ENCODE measurements at places on chromosomes 12 and 14. TPM values are rescaled to one million over a fixed set of nuclear protein-coding genes. Genes with fewer than 3 reads are reported as not detected.

DNA sequence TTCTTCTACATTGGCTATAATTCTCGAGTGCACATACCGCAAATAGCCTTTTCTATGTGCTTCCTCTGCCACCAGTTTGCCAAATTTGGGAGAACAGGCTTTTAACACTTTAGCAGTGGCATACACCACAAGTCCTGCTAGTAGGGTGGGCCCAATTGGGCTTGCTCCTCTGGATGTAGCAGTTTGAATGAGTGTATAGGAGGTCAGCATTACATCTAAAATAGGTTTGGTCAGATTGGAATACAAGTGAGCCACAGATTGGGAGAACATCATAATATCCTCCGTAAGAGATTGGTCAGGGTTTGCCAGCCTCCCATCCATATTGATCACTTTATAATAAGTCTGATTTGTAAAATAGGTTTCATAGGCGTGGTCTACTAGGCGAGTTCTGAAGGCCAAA lies 902 bp downstream of the ABCD2 start:
- H3K36me3 ChIP-seq = no peaks in the 10 kb centered on the region
- peak overlapping the region; percentile 65 for H3K4me3 ChIP-seq
- no peaks in the 10 kb centered on the region for H3K4me1 ChIP-seq

- peak; percentile 50 for DNase-seq
- peaks cover 41% of the 10 kb centered on the region for H3K4me1 ChIP-seq
- H3K27ac ChIP-seq = no peak overlapping the region
- no peaks in the 10 kb centered on the region for H3K27me3 ChIP-seq
Measured at GRCh38 chr14:99574099-99574880, 29.7 kb downstream of the CCDC85C start.

- H3K4me1 ChIP-seq = peaks cover 5% of the 10 kb centered on the region
- no peak for DNase-seq
- H3K27ac ChIP-seq = no peak overlapping the region
- H3K4me3 ChIP-seq = no peak overlapping the region
- H3K27me3 ChIP-seq = no peaks in the 10 kb centered on the region
Measured at GRCh38 chr14:54739514-54739913, 163.1 kb downstream of the GCH1 start.

GRCh38 chr12:52200086-52200780 lies 8.4 kb upstream of the KRT80 start:
- no peaks in the 10 kb centered on the region for H3K27me3 ChIP-seq
- H3K36me3 ChIP-seq = no peaks in the 10 kb centered on the region
- H3K4me3 ChIP-seq = no peak overlapping the region
- no peak overlapping the region for H3K27ac ChIP-seq
- H3K4me1 ChIP-seq = peaks cover 17% of the 10 kb centered on the region

GRCh38 chr12:89927226-89927698 lies 218.6 kb upstream of the ATP2B1 start:
- no peaks in the 10 kb centered on the region for H3K4me1 ChIP-seq
- H3K4me3 ChIP-seq = no peak overlapping the region

- peaks cover 9% of the 10 kb centered on the region for H3K4me1 ChIP-seq
- peak overlapping the region; percentile 75 for H3K27ac ChIP-seq
- no peaks in the 10 kb centered on the region for H3K36me3 ChIP-seq
- H3K27me3 ChIP-seq = no peaks in the 10 kb centered on the region
- DNase-seq = peak; percentile 53
Measured at GRCh38 chr12:76259106-76259505, 89.1 kb downstream of the BBS10 start.

GRCh38 chr14:92994942-92995341 lies 72.0 kb downstream of the CHGA start:
- H3K36me3 ChIP-seq = no peaks in the 10 kb centered on the region
- H3K27me3 ChIP-seq = no peaks in the 10 kb centered on the region
- no peaks in the 10 kb centered on the region for H3K4me1 ChIP-seq
- no peak overlapping the region for H3K27ac ChIP-seq

- H3K27me3 ChIP-seq = no peaks in the 10 kb centered on the region
- peak; percentile 94 for DNase-seq
- H3K36me3 ChIP-seq = no peaks in the 10 kb centered on the region
- peak overlapping the region; percentile 8 for H3K4me3 ChIP-seq
Measured at GRCh38 chr12:45336762-45337596, 121.1 kb downstream of the ANO6 start.

GRCh38 chr14:73728717-73729330 lies 14.6 kb upstream of the PNMA1 start:
- peak; percentile 47 for DNase-seq
- no peak overlapping the region for H3K4me3 ChIP-seq
- peaks cover 26% of the 10 kb centered on the region for H3K4me1 ChIP-seq
- H3K27ac ChIP-seq = no peak overlapping the region

DNA sequence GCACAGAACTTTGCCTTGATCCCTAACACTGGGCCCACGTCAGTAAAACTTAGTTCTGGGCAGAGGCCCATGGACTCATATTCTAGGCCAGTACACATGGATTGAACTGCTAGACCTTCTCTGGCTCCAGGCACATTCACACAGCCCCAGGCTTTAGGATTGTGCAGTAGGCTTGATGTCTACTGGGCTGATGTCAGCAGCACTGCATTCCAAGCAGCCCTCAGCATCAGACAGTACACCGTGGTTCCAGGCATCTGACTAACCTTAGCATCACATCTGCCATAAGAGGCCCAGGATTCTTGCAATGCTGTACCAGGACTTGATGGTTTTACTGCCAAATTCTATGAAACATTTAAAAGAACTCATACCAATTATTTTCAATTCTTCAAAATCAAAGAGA lies 301.9 kb downstream of the CCER1 start:
- no peaks in the 10 kb centered on the region for H3K36me3 ChIP-seq
- DNase-seq = peak; percentile 37
- H3K27ac ChIP-seq = no peak overlapping the region
- H3K4me1 ChIP-seq = no peaks in the 10 kb centered on the region
- H3K27me3 ChIP-seq = no peaks in the 10 kb centered on the region
- H3K4me3 ChIP-seq = no peak overlapping the region

REP15 gene
- 0.99 TPM for total RNA-seq

AMDHD1 gene
- 0.33 TPM for total RNA-seq

SERPINA9 gene
- not detected for total RNA-seq

SUSD6 gene
- total RNA-seq = 5.6 TPM

Measured in fibroblast of lung (primary cell).